NCI-H345 (cell line): ENCODE measurements at places on chromosomes 2 and 18.

GRCh38 chr2:40844353-40845277 lies 392.7 kb upstream of the SLC8A1 start:
- DNase-seq, result no peak

GRCh38 chr2:393711-394696 lies 106.1 kb upstream of the ALKAL2 start:
- peak; percentile 64 for DNase-seq

GRCh38 chr2:64460330-64460729 lies 6.4 kb downstream of the LGALSL start:
- DNase-seq, result no peak

GRCh38 chr2:79876430-79876829 lies 363.6 kb downstream of the CTNNA2 start:
- DNase-seq, result peak; percentile 1

GRCh38 chr2:163455815-163456214 lies 280.0 kb downstream of the FIGN start:
- no peak for DNase-seq

GRCh38 chr2:23073671-23074070 lies 311.3 kb upstream of the KLHL29 start:
- no peak for DNase-seq

GRCh38 chr2:112924821-112925220 lies 13.9 kb downstream of the IL37 start:
- DNase-seq, result no peak

- DNase-seq, result no peak
Observed at GRCh38 chr2:15667809-15668556, 76.3 kb downstream of the DDX1 start.

DNA sequence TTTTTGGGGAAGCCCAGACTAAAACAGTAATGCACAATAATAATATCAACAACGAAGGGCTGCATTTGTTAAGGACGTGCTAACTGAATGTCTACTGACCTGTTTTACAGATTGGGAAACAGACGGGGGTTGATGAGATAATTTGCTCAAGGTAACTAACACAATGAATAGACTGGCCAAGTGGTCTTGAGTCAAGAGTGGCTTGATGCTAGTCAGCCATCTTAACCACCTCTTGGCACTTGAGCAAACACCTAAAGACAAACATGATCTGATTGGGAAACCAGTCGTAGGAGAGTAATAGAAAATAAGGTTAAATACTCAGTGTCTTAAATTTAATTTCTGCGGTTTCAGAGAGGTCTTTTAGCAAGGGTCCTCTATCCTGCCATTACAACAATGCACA lies 14.2 kb downstream of the RHBDD1 start:
- DNase-seq, result no peak
